Natural killer cell (primary cell): ENCODE measurements at places on chromosomes 3 and 15.

GRCh38 chr3:77053795-77054194 lies 13.9 kb downstream of the ROBO2 start:
- no peak for DNase-seq

GRCh38 chr15:51191766-51192165 lies 97.1 kb upstream of the TNFAIP8L3 start:
- no peak for DNase-seq

- DNase-seq: no peak
Measured at GRCh38 chr15:62894322-62895085, 148.0 kb upstream of the TPM1 start.

DNA sequence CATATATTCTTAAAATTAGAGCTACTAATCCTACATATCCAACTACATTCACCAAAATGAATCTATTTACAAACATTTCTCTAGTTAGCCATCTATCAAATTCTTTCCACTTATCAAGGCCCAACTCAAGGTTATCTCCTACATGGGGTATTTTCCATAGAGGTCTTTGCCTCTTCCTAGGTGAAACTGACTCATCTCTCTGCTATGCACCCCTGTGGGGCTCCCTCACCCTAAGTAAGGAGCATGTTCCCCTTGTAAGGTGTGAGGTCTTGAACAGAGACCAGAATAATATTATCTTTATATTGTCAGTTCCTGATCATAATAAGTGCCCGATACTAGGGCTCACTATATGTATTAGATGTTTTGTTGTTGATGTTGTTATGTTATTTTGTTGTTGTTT lies 74.6 kb upstream of the TSC22D2 start:
- no peak for DNase-seq

GRCh38 chr3:68306571-68306970 lies 625.8 kb downstream of the TAFA4 start:
- peak; percentile 49 for DNase-seq

- DNase-seq: no peak
Measured at GRCh38 chr3:124966521-124967445, 32.2 kb upstream of the MUC13 start.

- DNase-seq: no peak
Measured at GRCh38 chr3:64815789-64816188, 128.0 kb upstream of the ADAMTS9 start.

DNA sequence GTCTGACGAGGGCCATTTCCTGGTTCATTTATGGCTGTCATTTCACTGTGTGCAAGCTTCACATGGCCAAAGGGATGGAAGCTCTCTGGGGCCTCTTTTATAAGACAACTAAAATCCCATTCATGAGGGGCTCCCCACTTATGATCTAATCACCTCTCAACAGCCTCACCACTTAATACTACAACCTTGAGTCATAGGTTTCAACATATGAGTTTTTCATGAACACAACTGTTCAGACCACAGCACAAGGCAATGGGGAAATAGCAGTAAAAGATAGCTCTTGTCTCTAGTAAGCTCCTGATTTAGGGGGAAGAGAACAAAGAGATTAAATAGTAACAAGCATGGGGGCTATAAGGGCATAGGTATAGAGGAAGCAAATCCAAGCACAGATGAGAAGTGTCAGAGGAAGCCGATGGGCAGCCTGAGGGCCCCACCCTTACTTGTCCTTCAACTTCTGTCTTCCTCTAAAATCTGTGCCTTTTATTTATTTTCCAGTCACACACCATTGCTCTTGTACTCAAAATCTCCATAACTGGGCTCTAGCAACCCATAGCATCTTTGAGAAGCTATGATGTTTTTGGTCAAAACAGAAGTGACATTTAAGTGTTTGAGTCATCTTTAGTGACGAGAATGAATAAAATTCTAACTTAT lies 329.1 kb downstream of the UNC13C start:
- no peak for DNase-seq

DNA sequence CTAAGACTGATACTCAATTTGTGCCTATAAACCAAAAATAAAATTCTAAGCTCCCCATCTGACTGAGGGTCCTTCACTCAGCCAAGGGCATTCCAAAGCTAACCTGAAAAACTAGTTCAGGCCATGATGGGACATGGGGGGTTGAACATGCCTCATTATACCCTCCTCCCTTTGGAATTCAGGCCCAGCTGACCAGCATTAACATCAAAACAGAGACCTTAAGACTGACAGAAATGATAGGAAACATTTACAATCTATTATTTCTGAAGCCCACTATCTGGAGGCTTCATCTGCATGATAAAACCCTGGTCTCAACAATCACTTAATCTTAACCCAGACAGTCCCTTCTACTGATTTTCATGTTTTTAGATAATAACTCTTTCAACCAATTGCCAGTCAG lies 140.4 kb downstream of the ANO10 start:
- DNase-seq: no peak

DNA sequence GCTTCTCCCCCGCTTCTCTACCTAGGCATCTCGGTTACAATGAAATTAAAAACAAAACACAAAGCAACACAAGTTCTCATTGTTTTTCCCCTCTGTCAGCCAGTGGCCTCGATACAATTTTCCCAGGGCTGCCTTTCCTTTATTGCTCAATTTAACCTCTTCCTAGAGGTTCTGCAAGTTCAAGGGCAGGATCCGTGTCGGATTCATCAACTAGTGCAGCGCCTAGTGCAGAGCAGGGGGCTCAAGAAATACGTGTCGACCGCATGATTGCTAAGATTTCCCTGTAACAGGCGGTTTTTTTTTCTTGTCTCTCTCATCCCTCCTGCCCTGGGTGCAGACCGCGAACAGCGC lies 1.4 kb upstream of the BHLHE40 start:
- peak; percentile 76 for DNase-seq

GRCh38 chr15:36884518-36884875 lies 215.9 kb downstream of the MEIS2 start:
- no peak for DNase-seq

DNA sequence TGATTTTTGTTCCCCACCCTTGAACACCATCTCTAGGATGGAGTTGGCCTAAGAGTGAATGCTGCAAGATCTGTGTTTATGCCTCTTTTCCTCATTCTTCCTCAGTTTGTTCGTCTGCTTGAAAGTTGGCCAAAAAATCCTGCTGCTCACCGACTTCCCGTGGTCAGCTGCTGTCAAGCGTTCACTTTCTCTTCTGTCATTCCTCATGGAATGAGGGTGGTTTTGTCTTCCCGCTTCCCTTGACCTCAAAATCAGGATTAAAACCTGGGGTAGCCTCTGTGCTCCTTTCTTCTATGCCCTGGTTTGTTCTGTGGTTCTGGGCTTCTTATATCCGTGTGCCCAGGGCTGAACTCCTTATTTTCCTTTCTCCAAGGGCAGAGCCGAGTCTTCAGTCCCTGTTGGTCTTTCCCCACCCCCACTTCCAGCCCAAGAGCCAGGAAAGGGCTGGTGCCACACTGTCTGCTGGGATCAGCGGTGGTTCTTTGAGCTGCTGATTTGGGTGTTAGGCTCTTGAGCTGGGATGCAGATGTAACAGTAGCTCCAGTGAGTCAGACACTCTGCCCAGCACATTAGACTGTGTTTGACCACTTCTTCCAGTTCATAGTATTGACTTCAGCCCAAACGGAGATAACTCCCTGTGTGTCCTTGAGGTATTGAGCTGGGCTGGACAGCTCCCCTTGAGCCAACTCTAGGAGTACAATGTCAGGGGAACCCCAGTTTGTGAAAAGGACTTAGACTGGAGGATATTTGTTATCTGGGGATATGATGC lies 2.3 kb downstream of the SERF2 start:
- no peak for DNase-seq

- DNase-seq: no peak
Measured at GRCh38 chr3:149284034-149284433, 49.4 kb downstream of the TM4SF18 start.

GRCh38 chr3:155880286-155880685 lies 9.8 kb downstream of the GMPS start:
- no peak for DNase-seq

DNA sequence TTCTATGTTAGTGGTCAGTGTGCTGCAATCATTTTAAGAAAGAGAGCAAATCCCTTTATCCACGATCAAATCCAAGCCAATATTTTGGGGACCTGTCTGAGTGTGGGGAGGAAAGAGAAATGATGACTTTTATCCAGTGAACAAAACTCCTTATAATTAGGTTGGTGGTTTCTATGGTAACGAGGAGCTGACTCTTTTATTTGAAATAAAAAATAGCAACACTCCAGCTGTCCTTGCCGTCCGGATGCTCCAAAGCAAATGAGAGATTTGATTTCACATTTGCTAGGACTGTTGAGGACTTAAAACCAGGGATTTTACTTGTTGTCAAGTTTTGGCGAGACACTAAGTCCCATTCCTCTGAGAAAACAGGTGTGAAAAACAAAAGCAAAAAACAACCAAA lies 154.0 kb upstream of the PRICKLE2 start:
- DNase-seq: no peak

- no peak for DNase-seq
Measured at GRCh38 chr3:47571391-47572175, 7.1 kb downstream of the CSPG5 start.

DNA sequence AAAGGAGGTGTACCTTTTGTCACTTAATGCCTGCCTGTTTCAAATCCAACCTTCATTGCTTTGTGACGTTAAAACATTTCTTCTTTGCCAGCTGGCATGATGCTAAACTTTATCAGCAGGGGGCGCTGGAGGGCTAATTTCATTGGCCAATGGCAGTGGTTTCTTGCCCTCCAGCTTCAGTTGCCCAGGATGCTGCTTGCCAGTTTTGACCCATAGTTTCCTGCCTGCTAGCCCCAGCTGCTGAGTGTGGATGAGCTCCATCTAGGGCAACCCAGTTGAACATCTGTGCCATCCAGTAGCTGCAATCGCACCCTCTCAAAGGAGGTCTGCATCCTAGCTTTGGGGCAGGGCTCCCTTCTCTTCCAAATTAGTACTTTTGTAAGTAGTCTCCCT lies 22.1 kb downstream of the ACKR2 start:
- DNase-seq: peak; percentile 69

DNA sequence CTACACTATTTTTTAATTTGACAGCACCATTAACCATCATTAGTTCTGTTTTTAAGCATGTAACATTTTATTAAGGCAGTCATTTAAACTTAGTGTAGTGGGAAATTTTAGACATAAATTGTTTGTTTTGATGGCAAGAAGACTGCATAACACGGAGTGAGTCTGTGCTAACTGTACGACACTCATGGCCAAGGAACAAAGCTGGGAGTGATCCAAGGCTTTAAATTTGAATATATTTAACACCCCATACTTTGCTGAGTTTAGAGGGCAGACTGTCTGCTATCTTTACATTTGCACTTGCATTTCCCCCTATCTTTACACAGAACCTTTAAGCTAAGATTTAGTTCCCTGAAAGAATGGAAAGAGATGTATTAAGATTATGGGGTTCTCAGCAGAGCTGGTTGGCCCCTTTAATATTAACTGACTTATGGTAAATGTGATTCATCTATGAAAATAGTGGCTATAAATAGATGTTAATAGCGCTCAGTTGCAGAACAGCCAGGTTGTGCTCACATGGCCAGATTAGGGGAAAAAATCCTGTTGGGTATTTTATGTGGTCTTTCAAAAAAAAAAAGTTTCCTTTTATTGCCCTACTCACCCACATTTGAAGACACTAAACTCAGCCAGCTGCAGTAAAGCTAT lies 120.7 kb downstream of the CMSS1 start:
- DNase-seq: no peak

DNA sequence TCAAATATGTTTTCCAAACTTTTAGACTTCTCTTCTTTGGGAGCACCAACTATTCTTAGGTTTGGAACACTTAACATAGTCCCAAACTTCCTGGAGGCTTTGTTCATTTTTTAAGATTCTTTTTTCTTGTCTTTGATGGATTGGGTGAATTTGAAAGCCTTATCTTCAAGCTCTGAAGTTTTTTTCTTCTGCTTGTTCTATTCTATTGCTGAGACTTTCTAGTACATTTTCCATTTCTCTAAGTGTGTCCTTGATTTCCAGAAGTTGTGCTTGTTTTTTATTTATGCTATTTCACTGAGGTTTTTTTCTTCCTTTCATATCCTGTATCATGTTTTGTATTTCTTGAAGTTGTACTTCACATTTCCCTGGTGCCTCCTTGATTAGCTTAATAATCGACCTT lies 97.5 kb downstream of the PLSCR2 start:
- DNase-seq: no peak

- DNase-seq: no peak
Measured at GRCh38 chr3:12815078-12815477, 18.6 kb downstream of the CAND2 start.

DNA sequence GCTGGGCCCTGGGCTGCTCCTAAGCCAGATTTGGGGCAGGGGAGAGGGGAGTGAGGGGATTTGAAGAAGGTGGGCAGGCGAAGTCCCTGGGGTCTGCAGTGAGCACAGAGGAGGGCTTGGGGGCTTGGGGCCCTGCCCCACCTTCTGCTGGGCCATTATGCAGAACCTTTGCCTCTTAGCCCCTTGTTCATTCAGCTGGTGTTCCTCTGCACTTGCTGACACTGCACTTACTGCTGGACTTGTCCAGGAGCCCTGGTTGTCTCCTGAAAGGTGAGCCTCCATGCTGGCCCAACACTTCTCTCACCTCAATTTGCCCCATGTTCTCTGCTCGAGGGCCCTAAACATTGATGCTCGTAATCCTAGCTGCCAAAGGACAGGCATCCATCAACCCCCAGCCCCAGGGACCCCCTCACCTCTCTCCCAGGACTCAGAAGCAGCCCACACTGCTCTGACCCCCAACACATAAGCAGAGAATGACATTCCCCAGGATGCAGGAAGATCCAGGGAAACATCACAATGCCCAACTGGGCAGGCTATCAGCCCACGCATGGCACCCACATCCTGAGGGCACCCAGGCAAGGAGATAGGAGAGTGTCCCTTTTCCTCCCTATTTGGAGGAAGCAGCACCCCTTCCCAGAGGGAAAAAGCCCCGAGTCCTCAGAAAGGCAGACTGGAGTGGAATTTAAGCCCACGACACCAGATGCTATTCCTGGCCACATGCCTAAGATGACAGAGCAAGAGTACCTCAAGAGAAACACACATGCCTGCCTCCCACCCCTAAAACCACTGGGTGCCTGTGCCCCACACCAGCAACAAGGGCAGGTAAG lies 76.8 kb downstream of the ADCY5 start:
- no peak for DNase-seq

DNA sequence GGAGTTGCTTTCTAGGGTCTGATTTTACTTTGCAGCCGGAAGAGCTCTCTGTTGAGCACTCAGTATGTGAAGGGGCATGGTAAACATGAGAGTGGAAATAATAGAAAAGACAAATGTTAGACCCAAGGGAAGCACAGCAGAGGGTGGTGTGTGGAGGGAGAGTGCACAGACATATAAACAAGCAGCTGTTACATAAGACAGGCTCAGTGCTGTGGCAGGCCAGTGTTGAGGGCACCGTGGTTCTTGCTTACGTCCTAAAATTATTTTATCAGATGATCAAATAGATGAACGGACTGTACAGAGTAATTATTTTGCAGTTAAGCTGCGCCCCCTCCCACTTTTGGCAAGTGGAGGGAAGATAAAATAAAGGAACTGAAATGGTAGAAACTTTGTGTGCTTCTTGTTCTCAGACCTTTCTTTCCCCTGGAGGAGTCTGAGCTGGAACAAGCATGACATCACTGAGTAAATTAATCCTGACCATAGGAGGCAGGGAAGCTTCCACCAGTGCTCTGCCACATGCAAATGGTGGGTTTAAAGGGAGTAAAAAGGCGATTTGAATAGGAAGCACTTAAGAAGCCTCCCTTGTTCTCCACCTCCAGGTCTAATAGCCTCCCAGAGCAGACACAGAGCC lies 205.6 kb downstream of the IL20RB start:
- DNase-seq: no peak
